ENCODE measurements at places on chromosomes 12 and 14.
A peak's percentile ranks its signal among the peaks of the same experiment; 100 is the strongest.

DNA sequence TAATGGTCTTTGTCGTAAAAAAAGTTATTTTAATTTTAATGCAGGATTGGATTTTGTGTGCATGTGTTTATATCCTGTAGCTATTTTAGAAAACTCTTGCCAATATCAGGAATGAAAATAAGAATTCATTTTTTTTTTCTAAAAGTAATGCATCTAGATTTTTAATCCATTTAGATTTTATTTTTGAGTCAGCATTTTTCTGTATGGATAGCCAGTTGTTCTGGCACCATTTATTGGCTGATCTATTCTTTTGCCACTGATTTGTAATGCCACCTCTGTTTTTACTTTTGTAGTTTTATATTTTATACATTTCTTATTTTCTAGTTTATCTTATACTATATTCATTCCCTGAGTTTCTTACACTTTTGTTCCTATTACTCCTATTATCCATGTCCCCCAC lies 343.0 kb downstream of the FOXG1 start:
- DNase-seq: no peak

- no peak for DNase-seq
These were observed 394.1 kb upstream of the FAR2 start for GRCh38 chr12:28755027-28755426.

DNA sequence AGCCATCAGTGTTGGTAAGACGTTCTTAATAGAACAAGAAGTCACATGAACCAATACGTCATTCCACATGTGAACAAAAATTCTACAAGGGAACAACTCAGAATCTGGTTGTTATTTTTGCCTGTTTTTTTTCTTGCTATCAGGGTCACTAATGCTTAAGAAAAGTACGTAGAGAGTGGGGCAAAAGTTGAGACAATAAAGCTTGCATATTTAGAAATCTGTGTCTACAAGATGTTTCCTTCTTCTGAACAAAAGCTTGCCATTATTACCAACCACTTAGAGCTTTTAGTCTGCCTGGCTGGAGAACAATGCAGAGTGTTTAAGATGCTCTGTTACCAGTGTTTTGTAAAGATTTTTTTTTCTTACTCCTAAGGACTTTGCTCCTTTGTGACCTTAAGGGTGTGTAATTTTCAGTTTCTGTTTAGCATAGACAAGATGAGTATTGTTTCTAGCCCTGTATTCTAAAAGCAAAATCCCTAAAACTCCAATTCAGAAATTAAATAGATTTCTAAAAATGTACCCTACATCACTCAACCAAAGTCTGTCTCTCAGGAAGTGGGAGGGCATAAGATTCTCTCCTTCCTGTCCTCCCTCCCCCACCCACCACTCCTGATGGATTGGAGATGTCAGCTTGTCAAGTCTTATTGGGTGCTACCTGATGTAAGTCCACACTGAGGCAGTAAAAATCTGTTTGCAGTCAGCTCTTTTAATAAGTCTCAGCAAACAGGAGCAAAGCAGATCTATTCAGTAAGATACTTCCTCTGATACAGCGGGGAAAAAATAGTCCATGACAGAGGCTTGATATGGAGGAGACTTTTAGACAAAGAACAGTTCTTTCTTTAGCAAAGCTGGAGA lies 267.6 kb downstream of the GRIN2B start:
- DNase-seq: no peak

- DNase-seq: no peak
These were observed 7.0 kb downstream of the CISTR start for GRCh38 chr12:53744751-53745150.

DNA sequence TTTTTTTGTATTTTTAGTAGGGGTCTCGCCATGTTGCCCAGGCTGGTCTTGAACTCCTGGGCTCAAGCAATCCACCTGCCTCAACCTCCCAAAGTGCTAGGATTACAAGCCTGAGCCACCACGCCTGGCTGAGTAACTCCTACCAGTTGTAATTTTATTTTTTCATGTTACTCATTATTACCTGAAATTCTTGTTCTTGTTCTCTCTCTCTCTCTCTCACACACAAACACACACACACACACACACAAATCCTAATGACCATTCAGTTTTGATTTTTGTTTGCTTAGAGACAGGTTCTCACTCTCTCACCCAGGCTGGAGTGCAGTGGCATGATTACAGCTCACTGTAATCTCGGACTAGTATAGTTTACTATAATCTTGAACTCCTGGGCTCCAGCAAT lies 30.2 kb downstream of the DNAL1 start:
- DNase-seq: no peak

GRCh38 chr12:96698965-96699364 lies 208.1 kb upstream of the NEDD1 start:
- no peak for DNase-seq

DNA sequence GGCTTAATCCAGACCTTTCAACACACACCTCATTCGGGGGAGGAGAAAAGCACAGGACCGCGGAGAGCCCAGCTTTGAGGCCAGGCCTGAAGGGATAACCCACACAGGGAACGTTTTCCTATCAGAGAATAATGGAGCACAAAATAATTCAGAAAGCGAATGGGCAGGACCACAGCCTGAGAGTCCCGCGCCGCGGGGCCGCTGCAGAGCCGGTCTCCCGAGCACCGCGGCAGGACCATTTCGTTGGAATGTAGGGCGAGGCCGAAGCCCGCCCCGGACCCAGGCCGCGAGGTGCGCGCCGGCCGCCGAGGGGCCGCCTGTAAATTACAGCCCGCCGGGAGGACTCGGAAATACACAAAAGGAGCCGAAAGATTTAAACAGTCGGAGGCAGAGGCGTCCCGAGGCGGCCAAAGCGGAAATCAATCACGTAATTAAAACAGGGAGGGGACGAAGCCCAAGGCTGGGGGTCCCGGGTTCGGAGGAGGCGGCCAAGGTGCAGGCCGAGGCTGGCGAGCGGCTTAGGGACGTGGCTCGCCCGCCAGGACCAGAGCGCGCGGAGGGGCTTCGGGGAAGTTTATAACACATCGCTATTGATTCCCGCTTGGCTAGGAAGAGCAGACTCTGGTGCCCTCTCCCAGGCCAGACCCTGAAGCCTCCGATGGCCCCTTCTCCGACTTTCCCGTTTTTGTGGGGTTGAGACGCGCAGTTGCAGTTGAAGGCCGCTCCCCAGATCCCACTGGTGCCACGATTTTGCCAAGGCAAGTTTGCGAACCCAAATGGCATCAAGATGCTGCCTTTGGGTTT lies 6.3 kb upstream of the HOXC4 start:
- no peak for DNase-seq

DNA sequence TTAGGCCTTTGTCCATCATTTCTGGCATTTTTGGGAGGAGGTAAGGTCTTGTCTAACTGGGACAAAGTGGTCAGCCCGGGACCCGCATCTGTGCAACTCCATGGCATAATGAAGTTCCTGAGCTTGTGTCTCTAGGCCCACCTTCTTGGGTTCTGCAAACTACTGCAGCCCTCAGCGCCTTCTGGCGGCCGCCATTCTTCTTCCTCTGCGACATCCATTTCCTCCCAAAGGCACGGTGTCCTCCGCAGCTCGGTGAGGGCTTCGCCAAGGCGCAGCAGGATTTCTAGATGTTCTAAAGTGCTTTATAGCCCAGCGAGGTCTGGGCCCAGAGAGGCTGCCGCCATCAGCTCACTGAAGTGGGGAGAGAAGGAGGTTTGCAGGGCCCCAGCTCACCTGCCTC lies 134.4 kb upstream of the OR4E1 start:
- no peak for DNase-seq

DNA sequence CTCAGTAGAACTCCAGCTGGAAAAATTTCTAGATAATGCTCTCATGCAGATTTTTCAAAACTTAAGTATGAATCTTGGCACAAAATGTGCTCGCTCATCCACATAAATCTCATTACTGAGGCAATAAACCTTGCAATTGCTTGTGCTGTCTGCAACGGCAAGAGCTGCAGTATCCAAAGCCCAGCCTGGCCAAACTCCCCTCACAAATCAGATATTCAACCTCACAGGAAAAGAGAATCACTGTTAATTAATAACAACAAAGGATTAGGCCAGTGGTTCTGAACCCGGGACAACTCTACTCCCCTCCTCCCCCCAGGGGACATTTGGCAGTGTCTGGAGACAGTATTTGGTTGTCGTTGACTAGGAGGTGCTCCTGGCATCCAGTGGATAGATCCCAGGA lies 19.2 kb upstream of the CORO1C start:
- no peak for DNase-seq

DNA sequence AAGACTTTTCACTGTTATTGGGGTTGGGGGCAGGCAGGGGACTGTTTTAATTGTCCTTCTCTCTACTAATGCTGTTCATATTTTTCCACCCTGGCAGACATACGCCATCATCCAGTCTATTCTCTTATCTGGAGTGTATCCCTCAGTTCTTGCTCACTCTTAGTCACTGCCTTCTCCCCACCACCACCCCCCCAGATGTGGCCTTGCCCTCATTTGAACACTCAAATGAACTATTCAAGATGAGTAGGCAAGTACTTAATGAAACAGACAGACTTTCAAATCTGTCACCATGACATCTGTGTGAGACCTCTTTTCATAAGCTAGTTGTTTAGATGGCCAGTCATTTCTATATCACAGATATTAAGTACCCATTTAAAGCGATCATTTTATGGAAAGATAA lies 10.1 kb downstream of the NUDT4 start:
- DNase-seq: peak; percentile 64

DNA sequence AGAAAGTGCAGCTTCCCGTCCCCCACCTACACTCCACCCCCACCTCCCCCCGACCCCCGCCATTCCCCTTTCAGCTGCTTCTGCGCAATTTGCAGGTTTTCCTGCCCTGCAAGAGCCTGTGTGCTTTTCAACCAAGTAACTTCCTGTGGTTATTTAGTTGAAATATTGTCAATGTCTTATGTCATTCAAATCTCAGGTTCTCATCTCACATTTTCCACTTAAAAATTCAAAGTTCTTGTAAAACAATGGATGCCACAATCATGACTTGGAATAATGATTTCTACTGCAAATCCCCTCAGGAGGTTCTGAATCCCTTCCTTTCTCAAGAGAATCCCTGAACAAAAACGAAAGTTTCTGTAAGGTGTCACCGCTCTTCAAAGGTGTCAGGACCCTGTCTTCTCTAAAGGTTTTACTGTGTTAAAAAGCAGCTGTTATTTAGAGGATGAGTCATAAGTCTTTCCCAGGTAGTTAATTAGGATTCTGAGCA lies 31.6 kb downstream of the WBP11 start:
- DNase-seq: no peak
